Fibroblast of lung (primary cell): ENCODE measurements at places on chromosomes 3 and 15. TPM values are rescaled to one million over a fixed set of nuclear protein-coding genes. Genes with fewer than 3 reads are reported as not detected.

SQOR gene
- 105 and 129 TPM in 2 replicates for total RNA-seq

PSTPIP1 gene
- total RNA-seq: 0.77 and 1.5 TPM in 2 replicates

ZDHHC19 gene
- total RNA-seq: not detected in 2 replicates

TM4SF4 gene
- 0.26 and 1.7 TPM in 2 replicates for total RNA-seq

BFSP2 gene
- total RNA-seq: not detected in 2 replicates

MAP2K5 gene
- 6.9 and 10.2 TPM in 2 replicates for total RNA-seq

PPP1R14D gene
- not detected in 2 replicates for total RNA-seq

CCDC39 gene
- total RNA-seq: under 0.01 TPM in 2 replicates

CLRN1 gene
- not detected in 2 replicates for total RNA-seq

FOXB1 gene
- not detected in 2 replicates for total RNA-seq

KNL1 gene
- total RNA-seq: 2.1 and 5.0 TPM in 2 replicates

CTXN2 gene
- not detected in 2 replicates for total RNA-seq

NANOGP8 gene
- total RNA-seq: not detected in 2 replicates

AGBL1 gene
- not detected in 2 replicates for total RNA-seq

SCAANT1 gene
- 1.7 TPM in 1 of 2 replicates, not detected in the other for total RNA-seq

PLA2G4E gene
- total RNA-seq: not detected in 2 replicates

RASL12 gene
- 49.3 and 50.5 TPM in 2 replicates for total RNA-seq

TTLL13 gene
- under 0.01 TPM in 1 of 2 replicates, not detected in the other for total RNA-seq

SIDT1 gene
- not detected in 2 replicates for total RNA-seq

ARNT2 gene
- 9.8 and 15.5 TPM in 2 replicates for total RNA-seq

RBP2 gene
- not detected in 2 replicates for total RNA-seq

SH3GL3 gene
- total RNA-seq: under 0.01 and 0.26 TPM in 2 replicates

FAM107A gene
- total RNA-seq: under 0.01 TPM in 2 replicates

CCR4 gene
- not detected in 2 replicates for total RNA-seq

WDR53 gene
- 8.3 and 9.0 TPM in 2 replicates for total RNA-seq

KPNA1 gene
- 21.3 and 23.9 TPM in 2 replicates for total RNA-seq

PLXNB1 gene
- 37.2 and 44.6 TPM in 2 replicates for total RNA-seq

TUSC7 gene
- not detected in 2 replicates for total RNA-seq

SLC38A3 gene
- total RNA-seq: not detected in 2 replicates

ROBO1 gene
- 58.8 and 104 TPM in 2 replicates for total RNA-seq

SGO1 gene
- 0.26 and 1.8 TPM in 2 replicates for total RNA-seq

ZNF501 gene
- total RNA-seq: 11.3 and 16.0 TPM in 2 replicates

HRH1 gene
- 30.6 and 32.6 TPM in 2 replicates for total RNA-seq

FAM131A gene
- total RNA-seq: 18.5 and 22.3 TPM in 2 replicates

RLBP1 gene
- not detected in 2 replicates for total RNA-seq

RBPMS2 gene
- under 0.01 TPM in 1 of 2 replicates, not detected in the other for total RNA-seq

GP5 gene
- total RNA-seq: under 0.01 and 0.17 TPM in 2 replicates

B4GALT4 gene
- 16.4 and 19.5 TPM in 2 replicates for total RNA-seq

GABRA5 gene
- not detected in 2 replicates for total RNA-seq

POLQ gene
- total RNA-seq: 3.3 and 4.1 TPM in 2 replicates

GNAT1 gene
- not detected in 2 replicates for total RNA-seq

SLC22A14 gene
- total RNA-seq: under 0.01 and 0.17 TPM in 2 replicates

PGBD4 gene
- total RNA-seq: 2.6 and 3.0 TPM in 2 replicates

HTR3E gene
- not detected in 2 replicates for total RNA-seq
